Left lung (tissue), 14 donors: ENCODE measurements at places on chromosomes 13 and 19.

- DNase-seq = no peak
These were observed 24.0 kb upstream of the TPT1 start for GRCh38 chr13:45364876-45365557.

GRCh38 chr13:27104606-27105005, 67.0 kb downstream of the USP12 start:
- DNase-seq = no peak

DNA sequence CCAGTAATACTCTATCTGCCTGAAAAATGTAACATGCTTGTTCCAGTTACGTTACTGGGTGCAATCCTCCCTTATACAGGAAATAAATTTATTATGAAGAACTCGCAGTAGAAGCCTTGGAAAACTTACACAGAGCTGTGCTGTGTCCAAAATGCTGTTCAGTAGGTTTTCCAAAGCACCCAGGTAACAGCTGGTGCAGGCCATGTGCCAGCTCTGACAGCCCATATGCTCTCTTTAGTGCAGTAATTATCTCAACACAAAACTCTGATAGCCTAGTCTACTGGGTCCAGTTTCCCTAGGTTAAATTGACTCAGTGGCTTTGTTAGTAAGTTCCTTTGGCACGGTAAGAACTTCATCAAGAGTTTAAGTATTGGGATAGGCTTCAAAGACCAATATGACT, 120.7 kb upstream of the OBI1 start:
- no peak for DNase-seq

GRCh38 chr13:99656092-99656745, 154.9 kb downstream of the TM9SF2 start:
- peak; percentile 73 for DNase-seq

GRCh38 chr19:13163609-13164342, 13.6 kb downstream of the IER2 start:
- DNase-seq = peak; percentile 91
